ENCODE measurements at places on chromosomes 6 and 20.

GRCh38 chr6:163355426-163355991 is 59.0 kb upstream of the QKI start:
- no peak for DNase-seq

- DNase-seq, result no peak
Observed at GRCh38 chr20:24665741-24666191, 196.3 kb downstream of the SYNDIG1 start.

- no peak for DNase-seq
Observed at GRCh38 chr6:101403216-101403945, 9.9 kb downstream of the GRIK2 start.

DNA sequence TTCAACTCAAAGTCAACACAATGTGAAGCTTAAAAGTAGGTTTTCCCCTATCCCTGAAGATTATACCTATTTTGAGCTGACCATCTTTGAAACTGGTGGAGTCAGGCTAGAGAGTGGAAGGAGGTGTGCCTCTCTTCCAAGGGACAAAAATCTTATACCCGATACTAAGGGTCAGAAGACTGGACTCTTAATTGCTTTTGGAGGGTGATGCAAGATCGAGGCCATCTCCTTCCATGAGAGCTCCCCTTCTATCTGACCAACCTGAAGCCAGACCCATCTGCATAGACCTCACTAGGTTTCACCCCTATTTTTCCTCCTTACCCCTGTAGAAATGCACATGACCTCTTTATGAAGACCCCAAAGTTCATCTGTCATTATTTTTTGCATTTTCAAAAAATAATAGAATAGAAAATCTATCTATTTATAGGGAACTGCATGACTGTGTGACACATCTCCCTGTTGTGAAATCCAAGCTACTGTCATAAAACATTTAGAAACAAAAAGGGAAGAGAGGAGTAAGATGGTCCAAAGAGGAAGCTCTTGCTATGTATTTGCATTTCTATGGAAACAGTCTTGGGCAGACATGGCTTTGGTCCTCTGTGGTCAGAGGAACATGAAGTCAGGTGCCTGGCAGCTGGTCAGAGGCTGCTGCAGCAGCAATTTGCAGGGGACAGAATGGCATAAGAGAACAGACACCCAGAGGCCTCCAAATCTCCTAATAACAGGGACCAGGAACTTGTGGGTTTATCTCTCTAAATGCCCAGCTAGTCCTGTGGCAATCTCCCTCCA is 349.2 kb downstream of the MAFB start:
- no peak for DNase-seq

- DNase-seq, result no peak
Observed at GRCh38 chr20:50141811-50142561, 11.5 kb downstream of the PEDS1 start.

GRCh38 chr20:17712708-17713107 is 12.9 kb downstream of the BANF2 start:
- DNase-seq, result no peak

- DNase-seq, result no peak
Observed at GRCh38 chr6:34035161-34035560, 110.7 kb downstream of the GRM4 start.

DNA sequence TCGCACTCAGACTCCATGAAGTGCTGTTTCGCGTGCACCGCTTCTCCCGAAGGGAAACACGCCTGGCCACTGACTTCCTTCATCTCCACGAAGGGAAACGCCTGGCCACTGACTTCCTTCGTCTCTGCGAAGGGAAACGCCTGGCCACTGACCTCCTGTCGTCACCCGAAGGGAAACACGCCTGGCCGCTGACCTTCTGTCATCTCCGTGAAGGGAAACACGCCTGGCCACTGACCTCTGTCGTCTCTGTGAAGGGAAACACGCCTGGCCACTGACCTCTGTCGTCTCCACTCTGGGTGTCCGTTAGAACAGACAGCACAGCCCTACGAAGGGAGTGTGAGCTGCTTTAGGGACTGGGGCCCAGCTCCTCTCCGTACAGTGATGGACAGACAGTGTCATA is 17.1 kb upstream of the ADRM1 start:
- DNase-seq, result no peak

DNA sequence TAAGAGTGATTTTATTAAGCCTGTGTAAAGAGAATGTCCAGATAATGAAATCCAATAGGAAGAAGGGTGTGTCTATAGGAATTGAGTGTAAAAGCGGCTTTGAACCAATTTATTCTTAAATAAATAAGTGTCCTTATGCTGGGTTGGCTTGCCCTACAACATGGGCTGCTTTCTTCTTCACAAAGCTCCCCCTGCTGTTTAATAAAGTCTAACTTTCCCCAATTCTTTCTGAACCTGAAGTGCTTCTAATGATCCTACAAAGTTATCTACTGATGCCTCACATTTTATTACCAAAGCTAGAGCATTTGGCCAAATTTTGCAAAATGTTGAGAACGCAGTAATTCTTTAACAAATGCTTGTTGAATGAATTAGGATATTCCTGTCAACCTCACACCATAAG is 36.3 kb upstream of the SIRT5 start:
- no peak for DNase-seq

- DNase-seq, result no peak
Observed at GRCh38 chr6:128238225-128238624, 282.2 kb downstream of the PTPRK start.

DNA sequence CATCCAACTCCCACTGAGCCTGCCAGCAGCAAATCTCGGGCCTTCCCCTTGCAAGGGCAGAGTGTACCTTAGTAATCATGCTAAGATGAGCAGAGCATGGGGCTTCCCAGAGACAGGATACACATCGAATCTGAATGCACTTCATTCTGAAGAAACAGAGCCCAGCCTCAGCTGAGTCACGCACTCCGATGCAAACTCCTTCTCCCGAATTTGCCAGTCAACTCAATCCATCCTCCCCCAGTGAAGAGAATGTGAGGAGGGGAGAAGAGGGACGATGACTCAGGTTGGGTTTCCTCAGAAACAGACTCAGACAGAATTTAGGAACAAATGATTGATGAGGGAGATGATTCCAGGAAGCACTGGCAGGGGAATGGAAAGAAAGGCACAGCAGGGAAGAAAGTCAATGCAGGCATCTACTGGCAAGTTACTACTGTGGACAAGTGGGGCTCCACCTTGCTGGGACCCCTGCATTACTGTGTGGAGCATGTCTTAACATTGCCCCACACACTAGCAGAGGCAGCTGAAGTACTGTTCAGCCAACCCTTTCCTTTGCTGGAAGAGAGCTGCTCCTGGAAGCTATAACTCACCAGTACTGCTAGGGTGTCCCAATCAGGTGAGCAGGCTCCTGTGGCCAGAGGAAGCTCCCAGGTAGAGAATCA is 251.6 kb downstream of the ADGB start:
- peak; percentile 83 for DNase-seq

DNA sequence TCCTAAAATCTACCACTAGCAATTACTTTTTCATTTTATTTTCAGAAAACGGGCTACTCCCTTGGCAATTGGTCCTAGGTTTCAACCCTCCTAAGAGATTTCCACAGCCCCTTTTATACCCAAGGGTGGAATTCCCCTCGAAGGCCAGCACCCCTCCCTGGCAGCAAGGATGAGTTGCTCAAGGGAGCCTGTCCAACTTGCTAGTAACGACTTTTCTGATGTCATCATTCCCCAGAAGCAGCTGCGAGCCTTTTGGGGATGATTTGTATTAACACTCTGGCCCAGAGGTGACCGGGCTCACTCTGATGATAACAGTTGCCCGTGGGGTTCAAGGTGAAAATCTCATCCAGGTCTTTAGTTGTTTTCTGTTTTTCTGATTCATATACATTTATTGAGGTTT is 30.7 kb upstream of the NAA20 start:
- DNase-seq, result no peak

Measured in activated CD4-positive, alpha-beta memory T cell treated with anti-CD3 and anti-CD28 coated beads for 36 hours (primary cell).